ENCODE measurements at places on chromosomes 16 and 17. TPM values are rescaled to one million over a fixed set of nuclear protein-coding genes. Genes with fewer than 3 reads are reported as not detected.

The HS3ST3A1 gene
- 1.3 TPM for total RNA-seq

The SGF29 gene
- 35.1 TPM for total RNA-seq

The ALDH3A1 gene
- total RNA-seq = 0.23 TPM

The ENPP7 gene
- not detected for total RNA-seq

DNA sequence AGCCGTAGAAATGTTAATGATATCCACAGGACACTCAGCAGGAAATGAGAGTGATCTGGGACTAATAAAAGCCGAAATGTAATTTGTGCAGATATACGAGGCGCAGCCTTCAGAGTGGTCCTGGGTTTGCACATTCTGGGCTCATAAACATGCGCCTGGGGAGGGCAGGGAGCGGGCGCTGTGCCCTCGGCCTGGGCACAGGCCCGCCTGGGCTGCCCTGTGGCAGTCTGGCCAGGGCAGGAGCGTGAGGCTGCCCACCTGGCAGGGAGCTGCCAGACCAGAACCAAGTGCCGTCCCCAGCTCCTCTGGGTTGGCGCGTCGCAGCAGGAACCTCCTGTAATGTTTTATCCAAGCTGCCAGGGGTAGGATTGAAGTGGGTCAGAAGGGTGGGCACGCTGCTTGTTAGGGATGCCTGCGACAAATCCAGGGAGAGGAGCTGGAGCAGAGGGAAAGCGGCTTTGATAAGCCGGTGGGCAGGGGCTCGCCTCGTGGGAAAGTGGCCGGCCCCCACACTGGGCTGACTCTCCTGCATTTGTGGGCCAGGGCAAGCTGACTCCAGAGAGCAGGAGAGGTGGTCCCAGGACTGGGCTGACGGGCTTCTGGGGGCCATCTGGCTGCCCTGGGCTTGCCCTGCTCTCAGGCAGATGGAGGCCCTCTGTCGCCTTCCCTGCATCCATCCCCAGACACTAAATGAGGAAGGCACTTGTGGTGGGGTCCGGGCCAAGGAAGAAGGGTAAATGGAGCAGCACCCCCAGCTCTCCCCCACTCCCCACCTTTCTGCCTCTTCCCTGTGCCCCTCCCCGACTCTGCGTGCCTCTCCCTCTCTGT is 45.9 kb downstream of the SREBF1 start:
- DNase-seq = no peak

DNA sequence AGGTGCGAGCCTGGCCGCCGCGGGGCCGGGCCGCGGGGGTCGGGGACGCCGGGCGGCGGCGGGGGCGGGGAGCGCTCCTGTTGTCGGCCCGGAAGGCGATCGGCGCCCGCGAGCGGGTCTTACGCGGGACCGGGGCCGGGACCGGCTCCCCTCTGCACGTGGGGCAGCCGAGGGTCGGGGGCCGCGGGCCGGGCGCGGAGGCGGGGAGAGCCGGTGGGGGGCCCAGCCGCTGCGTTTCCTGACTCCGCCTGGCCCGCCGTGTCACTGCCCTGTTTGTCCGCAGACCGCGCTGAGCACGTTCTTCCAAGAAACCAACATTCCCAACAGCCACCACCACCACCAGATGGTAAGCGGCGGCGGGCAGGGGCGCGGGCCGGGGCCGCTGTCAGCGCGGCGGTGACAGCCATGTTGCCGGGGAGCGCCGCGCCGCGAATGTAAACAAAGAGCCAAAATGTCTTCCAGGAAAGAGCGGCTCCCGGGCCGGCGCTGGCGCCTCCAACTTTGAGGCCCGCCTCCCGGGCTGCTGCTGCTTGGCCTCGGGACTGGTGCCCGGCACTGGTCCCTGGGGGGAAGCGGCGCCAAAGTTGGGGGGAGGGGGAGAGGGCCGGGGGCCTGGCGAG is 586 bp downstream of the UBALD2 start:
- DNase-seq = peak; percentile 51

DNA sequence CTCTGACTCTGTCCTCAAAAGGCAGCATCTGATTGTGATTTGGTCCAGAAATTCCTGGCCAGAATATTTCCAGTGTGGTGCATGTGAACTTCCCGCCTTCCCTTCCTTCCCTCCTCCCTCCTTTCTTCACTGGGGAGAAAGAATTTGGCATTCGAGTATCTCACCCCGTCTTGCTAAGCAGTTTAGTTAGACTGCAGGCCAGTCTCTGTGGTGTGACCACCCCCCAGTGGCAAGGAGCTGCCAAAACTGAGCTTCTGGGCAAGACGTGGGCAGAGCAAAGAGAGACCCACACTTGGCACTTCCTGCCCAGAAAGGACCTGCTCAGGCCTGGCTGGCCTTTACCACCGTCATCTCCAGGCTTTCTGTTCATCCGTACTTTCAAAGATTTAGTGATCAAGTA is 36.4 kb downstream of the SNX20 start:
- no peak for DNase-seq

DNA sequence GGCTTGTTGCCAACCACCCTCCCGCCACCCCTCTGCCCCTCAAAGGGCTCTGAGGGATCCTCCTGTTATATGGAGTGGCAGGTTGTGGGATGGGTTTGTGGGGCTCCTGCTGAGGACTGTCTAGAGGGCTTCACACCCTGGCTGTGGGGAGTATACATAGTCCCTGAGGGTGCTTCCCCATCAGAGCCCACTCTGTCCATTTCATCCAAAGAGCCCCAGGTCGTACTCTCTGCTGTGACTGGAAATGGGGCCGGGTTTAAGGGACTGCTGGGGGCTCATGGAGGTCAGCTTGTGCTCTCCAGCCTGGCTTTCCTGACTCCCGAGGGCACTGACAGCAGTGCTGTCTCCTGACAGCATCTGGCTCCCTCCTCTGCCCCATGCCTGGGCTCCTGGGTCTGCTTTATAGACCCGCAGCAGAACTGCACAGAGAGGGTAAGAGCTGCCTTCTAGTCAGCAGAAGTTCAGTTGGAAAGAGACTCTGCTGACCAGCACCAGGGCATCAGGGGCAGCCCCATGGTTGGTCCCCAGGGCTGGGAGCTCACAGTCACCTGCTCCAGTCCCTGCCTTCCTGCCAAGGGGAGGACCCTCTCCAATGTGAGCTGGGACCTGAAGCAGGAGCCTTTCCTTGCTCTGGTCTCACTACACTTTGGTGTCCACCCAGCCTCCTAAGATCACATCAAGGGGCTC is 17.8 kb upstream of the TNS4 start:
- no peak for DNase-seq
